D341Med (cell line): ENCODE measurements at places on chromosomes 1 and 21.

DNA sequence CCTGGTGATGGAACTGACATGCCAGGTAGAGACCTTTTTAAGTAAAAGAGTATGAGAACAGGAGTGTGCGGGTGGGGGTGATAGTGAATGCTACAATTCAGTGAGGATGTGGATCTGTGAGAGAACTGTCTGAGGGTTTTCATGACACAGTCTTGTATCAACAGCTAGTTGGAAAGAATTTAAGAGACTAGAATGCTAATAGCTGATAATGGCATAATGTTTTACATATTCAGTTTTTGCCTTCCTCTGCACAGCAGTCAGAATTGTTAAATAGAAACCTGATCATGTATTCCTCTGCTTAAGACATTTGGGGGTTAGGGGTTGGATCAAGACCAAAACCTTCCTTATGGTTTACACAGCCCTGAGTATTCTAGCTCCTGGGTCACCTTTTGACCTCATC is 152.8 kb upstream of the ZRANB2 start:
- DNase-seq = no peak

- DNase-seq = no peak
Observed at GRCh38 chr1:78911956-78912880, 94.3 kb downstream of the ADGRL4 start.

DNA sequence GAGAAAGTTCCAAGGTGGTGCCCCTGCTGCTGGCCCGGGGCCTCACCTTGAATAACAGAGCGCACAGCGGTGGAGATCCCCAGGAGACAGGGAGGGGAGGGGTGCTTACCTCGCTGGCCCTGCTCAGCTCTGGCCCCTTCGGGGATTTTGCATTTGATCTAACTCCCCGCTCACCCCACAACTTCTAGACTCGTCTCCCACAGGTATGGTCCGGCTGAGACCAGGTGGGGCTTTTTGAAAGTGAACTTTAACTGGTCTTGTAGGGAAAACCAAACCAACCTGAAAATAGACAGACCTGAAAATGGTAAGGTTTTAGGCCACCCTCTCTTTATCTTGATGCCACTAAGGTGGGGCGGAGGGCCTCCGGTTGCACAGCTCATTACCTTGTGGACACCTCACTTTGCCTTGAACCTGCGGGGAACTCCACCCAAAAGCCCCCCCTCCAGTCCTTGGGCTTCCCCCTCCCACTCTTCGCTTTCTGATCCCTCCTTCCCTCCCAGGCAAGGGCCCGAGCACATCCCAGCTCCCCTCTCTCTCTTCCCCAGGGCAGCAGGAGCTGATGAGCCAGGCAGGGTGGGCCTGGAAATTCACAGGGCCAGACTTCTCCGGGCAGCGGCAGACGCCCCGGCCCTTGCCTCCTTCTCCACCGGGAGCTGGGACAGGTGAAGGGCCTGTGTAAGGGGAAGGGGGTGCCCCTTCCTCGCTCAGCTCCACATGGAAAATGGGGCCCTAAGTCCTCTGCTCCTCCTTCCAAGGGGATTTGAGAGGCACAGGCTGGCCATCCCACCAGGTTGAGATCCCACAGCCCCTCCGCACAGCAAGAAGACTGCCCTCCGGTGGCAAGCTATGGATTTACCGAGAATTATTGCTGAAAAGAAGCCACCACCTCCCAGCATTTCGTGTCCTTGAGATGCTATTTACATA is 16.1 kb downstream of the TNFRSF8 start:
- DNase-seq = peak; percentile 75

DNA sequence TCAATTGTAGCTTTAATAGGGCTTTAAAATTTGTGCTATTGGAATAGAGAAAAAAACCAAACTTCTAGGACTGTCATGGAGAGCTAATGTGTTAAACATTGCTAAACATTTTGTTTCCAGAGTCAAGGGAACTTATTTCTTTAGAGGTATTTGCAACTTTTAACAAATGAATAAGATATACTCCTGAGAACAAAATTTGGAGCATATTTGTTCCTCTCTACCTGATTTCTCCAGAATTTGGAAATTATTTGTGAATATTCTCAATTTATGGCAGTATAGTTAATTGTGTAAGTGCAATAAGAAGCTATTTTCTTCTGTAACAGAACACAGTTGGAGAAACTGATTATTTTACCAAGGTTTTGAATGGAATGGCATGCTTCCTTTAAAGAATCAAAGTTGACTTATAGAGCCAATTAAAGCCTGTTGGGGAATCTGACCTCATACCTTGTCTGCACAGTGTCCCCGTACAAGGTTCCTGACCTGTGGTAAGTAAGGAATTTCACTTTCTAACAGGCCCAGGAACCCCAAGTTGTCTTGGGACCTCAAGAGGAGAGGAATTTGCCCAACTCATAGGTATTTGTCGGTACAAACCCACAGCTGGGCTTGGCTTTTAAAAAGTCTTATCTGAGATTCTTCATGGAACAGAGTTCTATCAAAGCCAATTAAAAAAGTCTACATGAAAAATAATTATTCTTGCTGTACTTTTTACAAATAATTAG is 72.6 kb upstream of the CSF1 start:
- DNase-seq = no peak

- DNase-seq = no peak
Observed at GRCh38 chr1:51313268-51313852, 17.0 kb downstream of the TTC39A start.

- no peak for DNase-seq
Observed at GRCh38 chr1:20702416-20702815, 15.4 kb downstream of the KIF17 start.

- no peak for DNase-seq
Observed at GRCh38 chr1:68217060-68217554, 15.2 kb downstream of the WLS start.

- DNase-seq = peak; percentile 82
Observed at GRCh38 chr1:156419854-156420204, 50.8 kb downstream of the RHBG start.

GRCh38 chr1:8193840-8194406 is 124.0 kb upstream of the SLC45A1 start:
- no peak for DNase-seq

- DNase-seq = peak; percentile 77
Observed at GRCh38 chr1:110524311-110525248, 5.6 kb upstream of the KCNA10 start.

GRCh38 chr1:177239792-177240191 is 69.0 kb downstream of the BRINP2 start:
- DNase-seq = no peak

GRCh38 chr1:203009185-203009584 is 2.0 kb downstream of the TMEM183A start:
- DNase-seq = no peak

- DNase-seq = no peak
Observed at GRCh38 chr1:27992276-27992675, 32.5 kb downstream of the XKR8 start.

DNA sequence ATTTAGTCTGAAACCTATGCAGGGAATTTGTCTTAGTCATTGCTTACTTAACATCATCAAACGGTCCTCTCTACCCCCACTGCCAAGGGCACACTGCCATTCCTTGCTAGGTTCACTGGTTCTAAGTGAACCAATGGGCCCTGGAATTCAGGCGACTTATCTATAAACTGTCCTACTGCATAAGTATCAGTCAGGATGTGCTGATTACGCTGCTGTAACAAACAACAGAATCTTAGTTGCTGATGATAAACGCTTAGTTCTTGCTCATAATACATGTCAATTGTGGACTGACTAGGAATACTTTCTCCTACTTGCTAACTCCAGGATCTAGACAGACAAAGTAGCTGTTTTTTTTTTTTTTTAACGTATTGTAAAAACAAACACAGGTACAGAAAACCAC is 136.1 kb downstream of the PRDM2 start:
- no peak for DNase-seq

- peak; percentile 69 for DNase-seq
Observed at GRCh38 chr1:155080312-155081228, 1.9 kb downstream of the EFNA3 start.

GRCh38 chr21:37378700-37379139 is 12.1 kb downstream of the DYRK1A start:
- no peak for DNase-seq

DNA sequence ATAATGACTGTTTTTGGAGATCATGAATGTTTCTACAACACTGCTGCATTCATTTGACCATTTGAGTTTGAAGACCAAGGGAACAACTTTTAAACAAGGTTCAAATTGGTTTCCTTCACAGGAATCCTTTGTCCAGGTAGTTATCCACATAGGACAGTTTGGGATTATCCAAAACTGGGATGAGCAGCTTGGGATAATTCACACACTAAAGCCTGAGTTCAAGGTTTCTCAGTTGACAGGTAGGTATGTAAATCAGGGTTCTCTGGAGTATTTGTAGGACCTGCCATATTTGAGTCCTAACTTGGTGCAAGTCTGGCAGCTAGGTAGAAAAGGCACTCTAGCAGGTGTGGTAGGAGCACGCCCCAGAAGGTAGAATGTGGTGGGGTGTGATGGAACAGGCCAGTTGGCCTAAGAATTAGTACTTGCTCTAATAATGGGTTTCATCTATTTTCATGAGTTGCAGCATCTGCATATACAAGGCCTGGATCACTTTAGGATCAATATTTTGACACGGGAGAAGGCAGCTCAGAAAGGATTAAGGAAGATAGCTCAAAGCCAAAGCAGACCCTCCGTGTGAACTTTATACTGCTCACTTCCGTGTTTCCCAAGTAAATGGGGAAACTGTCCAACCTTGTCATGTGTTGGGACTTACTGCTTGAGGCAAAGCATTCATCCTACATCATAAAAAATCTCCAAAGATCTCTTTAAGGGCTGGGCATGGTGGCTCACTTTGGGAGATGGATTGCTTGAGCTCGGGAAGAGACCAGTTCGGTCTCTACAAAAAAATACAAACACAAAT is 14.1 kb upstream of the RAB42 start:
- DNase-seq = no peak

GRCh38 chr1:73910466-73910865 is 287.5 kb downstream of the LRRIQ3 start:
- no peak for DNase-seq

DNA sequence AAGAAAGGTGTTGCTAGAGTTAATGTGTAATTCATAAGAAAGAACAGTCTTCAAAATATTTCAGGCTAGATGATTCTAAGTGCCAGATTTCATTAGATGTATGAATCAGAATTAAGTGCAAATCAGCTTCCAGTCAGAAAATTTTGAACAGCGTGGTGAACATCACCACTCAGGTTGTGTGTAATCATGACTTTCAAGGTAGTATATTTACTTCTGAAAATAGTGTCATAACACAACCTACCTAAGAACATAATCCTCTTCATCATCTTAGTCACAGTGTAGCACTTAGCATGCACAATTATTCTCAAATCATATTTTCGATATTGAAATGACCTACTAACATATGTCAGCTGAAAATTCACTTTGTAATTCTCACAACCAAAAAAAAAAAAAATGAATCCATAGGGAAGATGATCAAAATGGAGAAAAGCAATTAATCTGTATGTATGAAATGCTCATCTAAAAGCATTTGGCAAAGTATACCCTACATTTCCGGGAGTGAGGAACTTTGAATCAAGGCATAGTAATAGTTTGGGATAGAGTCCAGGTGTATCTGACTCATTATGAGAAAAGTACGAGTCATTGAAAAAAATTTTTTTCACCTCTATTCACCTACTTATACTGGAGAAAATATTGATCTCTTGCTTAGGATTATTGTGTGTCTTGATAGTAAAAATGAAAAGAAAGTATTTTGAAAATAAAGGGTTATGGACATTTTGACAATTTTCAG is 221.8 kb upstream of the CHRM3 start:
- no peak for DNase-seq

- no peak for DNase-seq
Observed at GRCh38 chr1:218636548-218636947, 291.4 kb downstream of the TGFB2 start.

- DNase-seq = no peak
Observed at GRCh38 chr1:50393522-50394120, 29.6 kb downstream of the DMRTA2 start.

GRCh38 chr1:40930174-40930964 is 49.1 kb upstream of the CTPS1 start:
- no peak for DNase-seq

DNA sequence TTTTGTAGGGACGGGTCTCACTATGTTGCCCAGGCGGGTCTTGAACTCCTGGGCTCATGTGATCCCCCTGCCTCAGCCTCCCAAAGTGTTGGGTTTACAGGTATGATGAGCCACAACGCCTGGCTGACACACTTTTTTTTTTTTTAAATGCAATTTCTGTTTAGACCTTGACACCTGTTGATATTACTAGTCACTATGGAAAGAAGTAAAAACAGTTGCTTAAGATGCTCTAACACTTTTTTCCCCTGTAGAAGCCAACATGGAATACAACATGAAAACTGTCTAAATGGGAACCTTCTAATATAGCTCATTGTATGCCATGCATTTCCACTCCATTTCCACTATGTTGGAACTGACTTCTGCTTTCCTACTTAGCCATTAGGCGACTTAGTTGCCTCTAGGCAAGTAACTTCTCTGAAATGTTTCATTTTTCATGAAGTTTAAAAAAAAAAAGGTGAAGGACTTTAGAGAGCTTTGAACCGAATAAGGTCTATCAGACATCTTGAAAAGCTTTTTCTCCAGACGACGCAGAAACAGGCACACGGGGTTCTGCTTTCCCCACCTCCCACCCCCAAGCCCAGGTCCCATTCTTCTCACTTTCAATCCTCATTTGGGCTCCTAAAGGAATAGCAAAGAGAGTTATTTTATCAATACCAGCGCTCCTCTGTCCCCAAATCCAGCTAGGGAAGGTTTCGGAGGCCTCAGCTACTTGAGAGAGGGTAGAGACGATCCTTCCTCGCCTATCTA is 648 bp upstream of the DR1 start:
- DNase-seq = no peak

DNA sequence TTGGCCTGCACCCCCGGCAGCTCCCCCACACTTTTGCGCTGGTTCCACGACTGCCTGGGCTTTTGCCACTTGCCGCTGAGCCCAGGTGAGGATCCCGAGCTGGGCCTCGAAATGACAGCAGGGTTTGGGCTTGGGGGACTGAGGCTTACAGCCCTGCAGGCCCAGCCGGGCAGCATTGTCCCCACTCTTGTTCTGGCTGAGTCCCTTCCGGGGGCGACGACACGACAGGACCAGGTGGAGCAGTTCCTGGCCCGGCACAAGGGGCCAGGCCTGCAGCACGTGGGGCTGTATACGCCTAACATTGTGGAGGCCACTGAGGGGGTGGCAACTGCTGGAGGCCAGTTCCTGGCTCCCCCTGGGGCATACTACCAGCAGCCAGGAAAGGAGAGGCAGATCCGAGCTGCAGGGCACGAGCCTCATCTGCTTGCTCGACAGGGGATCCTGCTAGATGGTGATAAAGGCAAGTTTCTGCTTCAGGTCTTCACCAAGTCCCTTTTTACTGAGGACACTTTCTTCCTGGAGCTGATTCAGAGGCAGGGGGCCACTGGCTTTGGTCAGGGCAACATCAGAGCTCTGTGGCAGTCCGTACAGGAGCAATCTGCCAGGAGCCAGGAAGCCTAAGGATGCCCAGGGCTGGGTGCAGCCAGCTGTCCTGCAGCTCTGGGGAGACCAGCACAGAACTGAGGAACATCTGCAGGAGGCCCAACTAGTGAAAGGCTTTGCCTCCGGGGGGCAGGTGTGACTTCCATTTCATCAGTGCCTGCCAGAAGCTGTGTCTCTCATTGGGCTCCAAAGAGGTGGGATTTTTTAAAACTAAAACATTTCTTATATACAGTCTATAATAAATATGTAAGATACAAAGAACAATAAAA is 1.2 kb downstream of the HPDL start:
- DNase-seq = peak; percentile 54
